ENCODE measurements at places on chromosomes 6 and 20.

GRCh38 chr6:111118826-111119225, 31.5 kb downstream of the SLC16A10 start:
- DNase-seq = no peak

DNA sequence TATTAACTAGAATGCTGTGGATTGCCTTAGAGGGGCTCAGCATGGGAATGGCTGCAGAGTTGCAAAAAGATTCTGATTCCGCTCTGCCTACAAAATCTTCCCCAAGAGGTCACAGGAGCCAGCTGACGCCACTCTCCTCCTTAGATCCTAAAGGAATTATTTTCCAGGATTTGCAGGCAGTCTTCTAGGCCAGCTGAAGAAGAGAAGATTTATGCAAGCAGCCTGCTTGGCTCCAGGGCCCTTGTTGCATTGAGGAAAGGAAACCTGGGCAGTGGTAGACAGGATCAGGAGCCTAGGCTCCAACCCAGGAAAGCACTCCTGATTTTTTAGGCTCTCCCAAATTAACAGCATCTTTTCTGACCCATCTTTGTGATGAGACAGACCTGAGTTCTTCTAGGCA, 245.8 kb downstream of the PKHD1 start:
- no peak for DNase-seq

DNA sequence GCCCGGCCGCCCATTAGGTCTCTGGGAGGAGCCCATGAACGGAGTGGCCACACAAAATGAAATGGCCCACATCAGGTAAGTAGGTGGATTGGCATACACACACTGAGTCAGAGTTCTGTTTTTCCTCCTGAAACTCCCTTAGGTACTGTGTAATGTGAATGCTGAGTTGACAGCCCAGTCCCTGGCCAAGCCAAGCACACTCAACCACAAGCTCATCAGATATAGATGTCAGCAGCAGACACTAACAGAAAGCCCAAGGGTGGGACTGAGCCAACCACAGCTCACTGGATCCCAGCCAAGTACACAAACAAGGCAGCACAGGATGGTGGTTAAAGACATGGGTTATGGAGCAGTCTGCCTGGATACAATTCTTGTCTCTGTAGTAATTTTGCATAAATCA, 403.4 kb downstream of the GJA1 start:
- DNase-seq = no peak

DNA sequence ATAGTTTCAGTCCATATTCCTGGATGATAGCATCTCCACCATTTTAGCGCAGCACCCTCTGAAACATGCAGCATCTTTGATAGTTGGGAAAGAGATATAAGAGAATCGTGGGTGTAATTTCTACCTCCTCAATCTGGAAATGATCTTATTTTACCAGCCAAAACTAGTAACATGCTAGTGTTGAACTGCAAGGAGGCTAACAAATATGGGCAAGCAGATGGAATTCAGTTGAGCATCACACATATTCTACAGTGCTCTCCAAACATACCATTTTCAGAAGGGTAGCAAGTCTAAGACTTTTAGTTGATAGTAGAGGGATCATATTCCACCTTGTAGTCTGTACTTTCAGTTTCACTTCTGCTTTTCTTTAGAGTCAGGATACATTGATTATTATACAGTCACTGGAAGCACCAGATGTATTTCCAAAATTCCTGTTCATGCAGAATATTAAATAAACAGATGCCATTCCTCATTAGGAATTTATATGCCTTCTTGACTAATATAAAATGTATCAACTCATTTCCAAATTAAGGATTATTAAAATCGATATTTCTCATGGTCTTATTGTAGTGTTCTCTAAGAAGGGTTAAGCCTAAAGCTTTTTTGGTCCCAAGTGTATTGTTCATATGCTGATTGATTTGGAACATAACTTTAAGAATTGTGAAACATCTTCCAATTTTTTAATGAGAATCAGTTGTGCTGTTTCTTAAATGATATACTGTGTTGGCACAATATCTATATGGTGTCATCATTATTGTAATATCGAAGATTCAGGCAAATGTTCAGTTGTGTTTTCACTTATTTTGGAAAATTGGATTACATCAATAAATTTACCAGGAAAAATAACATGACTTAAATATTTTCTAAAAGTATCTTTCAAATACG, 362.0 kb downstream of the CENPW start:
- DNase-seq = no peak

DNA sequence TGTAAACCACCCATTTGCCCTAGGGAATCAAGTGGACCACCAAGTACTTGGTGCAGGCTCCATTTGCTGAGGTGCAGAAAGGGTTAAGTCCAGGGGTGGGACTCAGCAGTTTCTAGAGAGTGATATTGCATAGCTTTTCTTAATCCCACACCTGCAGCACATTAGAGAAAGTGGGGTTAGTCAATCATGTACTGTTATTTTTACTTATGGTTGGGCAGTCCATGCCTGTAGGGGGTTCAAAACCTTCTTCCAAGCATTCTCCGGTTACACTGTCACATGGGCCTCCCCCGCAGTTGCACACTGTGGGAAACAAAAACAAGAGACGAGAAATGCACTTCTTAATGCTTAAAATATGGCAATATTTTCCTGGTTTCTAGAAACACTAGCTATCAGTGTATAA, 65.5 kb downstream of the LAMA4 start:
- no peak for DNase-seq

GRCh38 chr20:35303735-35304491, 11.7 kb upstream of the FAM83C start:
- DNase-seq = peak; percentile 89

- DNase-seq = no peak
These were observed 602.4 kb upstream of the AGPAT4 start for GRCh38 chr6:161876231-161876630.

GRCh38 chr20:57638895-57639236, 18.6 kb upstream of the ZBP1 start:
- no peak for DNase-seq

DNA sequence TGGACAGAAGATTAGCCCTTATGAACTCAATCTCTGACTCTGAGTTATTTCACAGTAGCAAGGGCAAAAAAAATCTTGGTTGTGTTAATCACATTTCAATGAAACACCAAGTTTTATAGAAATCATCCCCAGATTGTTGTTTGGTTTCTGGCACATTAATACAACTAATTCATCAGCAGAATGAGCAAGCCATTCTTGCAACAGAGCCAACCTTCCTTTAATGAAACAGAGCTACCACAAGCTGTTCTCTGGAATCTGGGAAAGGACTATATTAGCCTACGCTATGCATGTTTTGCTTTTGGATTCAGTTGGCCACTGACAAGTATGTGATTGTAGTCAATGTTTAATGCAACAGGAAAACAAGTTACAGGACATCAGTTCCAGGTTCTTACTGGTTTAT, 13.8 kb upstream of the POPDC3 start:
- DNase-seq = no peak

- DNase-seq = no peak
These were observed 6.5 kb upstream of the ZNF343 start for GRCh38 chr20:2515203-2515602.

DNA sequence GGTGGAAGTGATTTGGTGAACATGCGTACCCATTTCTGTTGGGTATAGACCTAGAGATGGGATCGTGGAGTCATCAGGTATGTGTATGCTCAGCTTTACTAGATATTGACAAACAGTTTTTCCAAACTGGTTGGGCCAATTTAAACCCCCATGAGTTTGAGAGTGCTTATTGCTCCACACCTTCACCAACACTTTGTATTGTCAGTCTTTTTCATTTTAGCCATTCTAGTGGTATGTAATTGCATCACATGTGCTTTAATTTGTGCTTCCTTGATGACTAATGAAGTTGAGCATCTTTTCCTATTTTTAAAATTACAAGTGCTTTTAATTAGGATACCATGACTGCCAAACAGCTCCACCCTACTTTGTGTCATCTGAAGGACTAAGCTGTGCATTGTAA, 158.9 kb upstream of the AKIRIN2 start:
- DNase-seq = no peak

DNA sequence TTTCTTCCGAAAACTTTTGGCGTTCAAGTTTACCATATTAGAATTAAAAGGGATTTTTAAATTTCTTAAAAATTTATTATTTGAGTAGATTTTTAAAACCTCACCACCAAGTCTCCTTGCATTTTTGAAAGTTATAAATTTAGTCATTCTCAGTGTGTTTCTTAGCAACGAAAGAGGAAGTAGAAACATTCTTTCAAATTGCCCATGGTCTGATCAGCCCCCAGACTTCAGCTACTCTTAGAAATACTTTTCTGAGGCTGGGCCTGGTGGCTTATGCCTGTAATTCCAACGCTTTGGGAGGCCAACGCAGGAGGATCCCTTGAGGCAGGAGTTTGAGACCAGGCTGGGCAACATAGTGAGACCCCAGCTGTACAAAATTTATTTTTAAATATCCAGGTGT, 15.1 kb upstream of the RTF2 start:
- no peak for DNase-seq

GRCh38 chr6:3733321-3733925, 18.1 kb downstream of the PXDC1 start:
- DNase-seq = no peak

GRCh38 chr6:8785223-8785622, 349.9 kb upstream of the SLC35B3 start:
- no peak for DNase-seq

- DNase-seq = no peak
These were observed 92.9 kb downstream of the PLEKHG1 start for GRCh38 chr6:150692604-150693003.

- no peak for DNase-seq
These were observed 381.0 kb upstream of the ARID1B start for GRCh38 chr6:156396068-156396771.

GRCh38 chr6:93896081-93896480, 476.7 kb upstream of the EPHA7 start:
- no peak for DNase-seq

- no peak for DNase-seq
These were observed 44.8 kb downstream of the AGPAT4 start for GRCh38 chr6:161228921-161229591.

- DNase-seq = no peak
These were observed 1241.7 kb upstream of the ADGRB3 start for GRCh38 chr6:67393356-67393755.

- DNase-seq = no peak
These were observed 367 bp downstream of the NRSN2 start for GRCh38 chr20:347317-347639.

DNA sequence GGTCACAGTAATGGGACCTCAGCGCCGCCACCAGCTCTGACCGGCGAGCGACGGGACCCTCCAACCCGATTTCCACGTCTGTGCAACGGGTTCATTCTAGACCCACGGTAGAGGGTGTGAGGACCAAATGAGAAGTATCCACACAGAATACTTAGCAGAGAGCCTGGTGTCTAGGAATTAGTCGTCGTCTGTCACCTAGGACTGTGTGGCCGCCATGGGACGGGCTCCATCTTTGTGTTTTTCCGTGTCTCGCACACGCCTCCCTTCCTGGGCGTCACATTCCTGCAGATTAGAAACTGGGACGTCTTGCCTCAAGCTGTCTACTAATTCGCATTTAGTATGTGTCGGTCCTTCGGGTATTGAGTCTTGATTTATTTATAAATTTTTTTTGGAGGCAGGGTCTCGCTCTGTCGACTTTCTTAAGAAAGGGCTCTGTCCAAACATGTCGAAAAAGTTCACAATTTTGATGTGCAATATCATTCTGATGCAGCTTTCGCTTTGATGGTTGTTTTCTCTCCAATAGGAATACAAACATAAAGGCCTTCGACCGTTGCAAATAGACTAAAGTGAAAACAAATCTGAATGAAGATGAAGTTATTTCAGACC, 563 bp downstream of the MGME1 start:
- peak; percentile 55 for DNase-seq

DNA sequence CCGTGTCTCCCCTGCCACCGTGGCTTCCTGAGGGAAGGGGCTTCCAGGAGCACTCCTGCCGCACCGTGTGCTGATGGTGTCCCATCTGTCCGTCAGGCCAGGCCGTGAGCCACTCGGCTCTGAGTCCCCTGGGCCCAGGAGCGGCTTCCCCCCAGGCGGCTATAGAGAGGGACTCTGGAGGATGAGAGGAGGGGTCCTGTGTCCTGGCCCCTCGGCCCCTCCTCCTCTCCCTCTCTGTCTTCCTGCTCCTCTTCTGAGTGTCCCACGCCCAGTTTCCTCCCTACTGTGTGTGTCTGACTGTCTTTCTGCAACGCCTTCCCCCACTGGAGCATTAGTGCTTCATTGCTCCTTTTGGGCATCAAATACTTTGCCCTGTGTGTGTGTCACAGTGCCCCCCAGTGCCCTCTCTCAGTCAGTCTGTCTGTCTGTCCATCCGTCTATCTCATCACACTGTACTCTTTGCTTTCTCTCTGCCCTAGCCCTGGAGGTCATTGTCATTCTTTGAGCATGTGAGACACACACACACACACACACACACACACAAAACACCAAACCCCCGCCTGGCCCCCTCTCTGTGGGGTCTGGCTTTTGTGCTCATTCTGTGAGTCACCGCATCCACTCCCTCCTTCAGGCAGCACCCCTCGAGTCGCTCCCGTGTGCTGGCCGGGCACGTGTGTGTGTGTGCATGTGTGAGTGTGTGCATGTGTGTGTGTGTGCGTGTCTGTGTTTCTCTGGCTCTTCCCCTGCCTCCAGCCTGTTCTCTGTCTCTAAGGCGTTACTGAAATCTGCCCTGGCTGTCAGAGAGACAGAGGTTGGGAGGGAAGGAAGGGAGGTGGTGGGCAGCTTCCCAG, 71.9 kb downstream of the SRC start:
- DNase-seq = no peak

DNA sequence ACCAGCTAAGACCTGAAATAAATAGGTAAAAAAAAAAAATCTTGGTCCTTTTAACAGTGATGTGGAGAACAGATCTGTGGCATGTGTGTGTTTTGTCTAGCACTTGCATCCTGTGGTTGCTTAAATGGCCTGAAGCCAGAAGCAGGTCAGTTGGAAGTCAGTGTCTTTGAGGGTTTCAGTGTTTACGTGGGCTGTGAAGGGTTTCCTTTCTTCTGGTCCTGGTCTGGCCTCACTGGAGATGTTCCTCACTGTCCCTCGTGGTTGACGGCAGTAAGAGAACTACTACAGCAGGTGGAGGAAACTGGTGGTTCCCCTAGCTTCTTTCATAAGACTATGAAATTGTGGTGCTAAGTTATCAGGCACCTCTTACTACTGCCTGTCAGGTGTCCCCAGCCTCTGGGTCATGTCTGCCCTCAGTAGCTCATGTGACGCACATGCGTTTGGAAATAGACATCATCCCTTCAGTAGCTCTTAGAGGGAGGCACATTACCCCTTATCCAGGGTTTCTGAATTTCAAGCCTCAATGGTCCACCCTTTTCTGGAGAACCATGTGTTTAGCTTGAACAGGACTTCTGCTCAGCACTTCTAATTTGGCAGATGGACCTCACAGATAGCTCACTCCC, 59.4 kb upstream of the SCP2D1 start:
- no peak for DNase-seq

DNA sequence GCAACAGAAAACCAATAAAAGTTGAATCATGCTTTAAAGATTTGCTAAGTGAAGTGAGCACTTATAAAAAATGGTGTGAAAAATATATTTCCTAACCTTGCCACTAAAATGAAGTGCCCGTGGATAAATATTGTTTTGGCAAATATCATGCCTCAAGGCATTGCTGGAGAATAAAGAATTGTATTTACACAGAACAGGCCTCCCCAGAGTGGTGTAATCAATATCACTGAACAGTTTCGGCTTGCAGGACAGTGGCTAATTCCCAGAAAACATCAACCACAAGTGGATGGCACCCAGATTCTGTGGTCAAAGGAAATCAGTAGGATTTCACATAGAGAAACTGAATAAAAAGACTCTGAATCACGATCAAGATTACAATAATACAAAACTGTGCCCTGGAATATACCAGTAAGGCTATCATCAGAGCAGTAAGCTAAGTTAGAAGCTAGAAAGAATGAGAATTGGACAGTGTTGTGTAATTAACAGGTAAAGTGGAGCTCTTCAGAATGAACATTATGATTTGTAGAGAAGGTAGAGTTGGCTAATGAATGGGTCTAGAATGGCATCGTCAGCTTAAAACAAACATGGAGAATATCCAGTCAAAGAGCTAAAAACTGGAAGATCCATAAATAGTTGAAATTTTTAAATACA, 1026.9 kb upstream of the ADGRB3 start:
- no peak for DNase-seq

Measured in HAP-1 (cell line).